ENCODE measurements at places on chromosomes 3 and 15.

GRCh38 chr15:41001524-41002214 is 48.4 kb downstream of the CHAC1 start:
- no peak for DNase-seq

DNA sequence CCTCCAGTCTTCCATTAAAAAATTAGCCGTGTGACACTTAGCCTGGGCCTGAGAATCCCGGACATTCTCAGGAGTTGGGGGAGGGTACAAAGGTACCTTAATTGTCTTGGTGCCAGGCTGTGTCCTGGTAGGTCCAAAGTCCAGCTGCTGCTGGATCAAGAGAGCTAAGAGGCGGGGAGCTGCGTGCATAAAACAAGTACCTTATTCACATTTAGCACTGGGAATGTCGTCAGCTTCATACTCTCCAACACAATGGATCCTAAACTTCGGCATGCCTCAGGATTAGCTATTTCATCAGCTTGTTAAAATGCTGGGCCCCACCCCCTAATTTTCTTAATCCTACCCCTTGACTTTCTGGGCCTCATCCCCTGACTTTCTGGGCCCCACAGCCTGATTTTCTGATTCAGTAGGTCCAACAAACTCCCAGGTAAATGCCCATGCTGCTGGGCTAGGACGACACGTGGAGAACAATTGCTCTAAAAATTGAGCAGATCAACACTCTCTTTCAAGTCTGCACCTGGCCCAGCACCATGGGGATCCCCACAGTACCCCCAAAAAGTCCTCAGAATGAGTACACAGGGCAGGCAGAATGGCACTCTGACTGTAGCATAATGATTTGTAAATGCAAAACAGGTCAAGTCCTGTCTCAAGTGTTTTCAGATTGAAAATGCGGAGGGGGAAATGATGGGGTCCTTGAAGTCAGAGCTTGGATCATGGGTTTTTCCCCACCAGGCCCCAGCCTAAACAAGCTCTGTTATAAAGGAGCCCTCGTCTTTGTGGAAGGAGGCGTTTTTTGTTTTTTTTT is 5.6 kb upstream of the AEN start:
- DNase-seq = no peak

DNA sequence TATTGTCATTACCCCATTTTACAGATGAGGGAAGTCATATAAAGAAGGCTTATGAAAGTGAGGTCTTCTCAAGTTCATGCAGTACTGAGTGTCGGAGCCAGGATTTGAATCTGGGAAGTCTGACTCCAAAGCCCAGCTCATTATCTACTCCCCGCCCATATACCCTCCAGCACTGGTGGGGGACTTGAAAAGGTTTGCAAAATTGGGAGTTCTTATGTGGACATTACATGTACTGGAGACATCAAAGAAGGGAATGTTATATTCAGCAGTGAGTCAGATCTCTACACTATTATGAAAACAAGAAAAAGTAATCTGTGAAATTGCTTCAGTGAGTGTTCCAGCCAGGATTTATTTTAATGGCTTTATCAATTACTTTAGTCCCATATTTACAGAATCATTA is 185.2 kb upstream of the CADPS start:
- DNase-seq = no peak

DNA sequence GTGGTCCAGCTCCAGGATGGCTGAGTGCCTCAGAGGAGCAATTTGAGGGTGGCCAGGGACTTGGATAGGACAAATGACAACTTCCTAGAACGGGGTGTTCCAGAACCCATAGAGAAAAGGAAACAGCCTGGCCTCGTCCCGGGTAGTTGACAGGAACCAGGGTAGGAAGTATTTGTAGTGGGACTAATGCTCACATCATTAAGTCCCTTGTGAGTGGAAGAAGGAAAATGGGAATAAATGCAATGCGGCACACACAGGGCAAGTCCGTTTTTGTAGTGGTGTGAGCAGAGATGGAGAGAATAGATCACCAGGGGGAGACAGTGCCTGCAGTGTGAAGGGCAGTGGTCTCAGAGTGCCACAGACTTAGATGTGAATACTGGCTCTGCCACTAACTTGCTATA is 19.6 kb downstream of the TIMP4 start:
- DNase-seq = peak; percentile 77

GRCh38 chr15:70324001-70324974 is 226.6 kb upstream of the TLE3 start:
- peak; percentile 97 for DNase-seq

- DNase-seq = no peak
Measured at GRCh38 chr3:128572644-128573105, 77.9 kb downstream of the RPN1 start.

GRCh38 chr3:197029511-197030167 is at the start of gene MELTF:
Gene MELTF (minus strand): TSS chr3:197029817. CDS start chr3:197029702, 115 bp downstream.
- DNase-seq = peak; percentile 52

- DNase-seq = no peak
Measured at GRCh38 chr15:90989040-90989768, 5.1 kb downstream of the PRC1 start.

- DNase-seq = no peak
Measured at GRCh38 chr3:65582012-65582717, 456.6 kb downstream of the MAGI1 start.

DNA sequence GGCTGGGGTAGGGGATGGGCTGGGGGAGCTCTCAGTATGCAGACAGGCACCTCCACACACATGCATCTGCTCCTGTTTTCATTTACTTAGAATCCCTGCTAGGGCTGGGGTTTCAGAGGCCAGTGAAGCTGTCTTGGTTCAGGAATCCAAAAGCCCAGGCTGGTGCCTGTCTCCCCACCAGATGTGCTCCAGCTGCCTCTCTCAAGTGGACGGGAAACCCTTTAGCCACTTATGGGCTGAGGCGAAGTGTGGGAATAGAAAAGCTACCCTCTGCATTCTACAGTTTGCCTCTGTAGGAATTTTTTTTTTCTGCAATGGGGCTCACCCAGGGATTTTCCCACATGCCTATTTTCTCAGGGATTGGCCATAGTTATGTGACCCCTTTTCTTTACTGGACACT is 72.5 kb downstream of the ATP2B2 start:
- DNase-seq = peak; percentile 47

DNA sequence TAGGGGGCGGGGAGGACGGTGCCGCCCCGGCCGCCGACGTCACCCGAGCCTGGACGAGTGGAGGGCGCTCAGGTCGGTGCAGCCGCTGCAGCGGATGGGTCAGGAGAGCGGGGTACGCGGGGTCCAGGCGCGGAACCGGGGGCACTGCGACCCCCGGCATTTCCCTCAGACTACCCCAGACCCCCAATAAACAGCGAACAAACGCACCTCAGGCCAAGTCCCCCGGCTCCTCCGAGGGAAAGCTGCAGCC is 78.9 kb downstream of the IQSEC1 start:
- no peak for DNase-seq

DNA sequence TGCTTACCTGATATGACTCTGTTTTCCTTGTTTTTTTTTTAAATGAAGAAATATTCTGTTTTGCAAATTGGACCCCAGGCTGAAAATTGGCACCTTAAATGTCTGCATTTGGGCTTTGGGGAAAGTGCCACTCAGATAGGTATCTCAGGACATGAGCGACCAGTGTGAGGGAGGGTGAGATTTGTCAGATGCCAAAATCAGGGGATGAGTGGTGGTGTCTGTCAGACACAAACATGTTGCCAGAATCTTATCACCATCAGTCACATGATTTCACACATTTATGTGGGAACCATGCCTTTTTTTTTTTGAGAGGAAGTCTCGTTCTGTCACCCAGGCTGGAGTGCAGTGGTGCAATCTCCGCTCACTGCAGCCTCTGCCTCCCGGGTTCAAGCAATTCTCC is 75.6 kb upstream of the OSBPL11 start:
- no peak for DNase-seq

- DNase-seq = no peak
Measured at GRCh38 chr3:180319461-180319860, 282.5 kb upstream of the TTC14 start.

DNA sequence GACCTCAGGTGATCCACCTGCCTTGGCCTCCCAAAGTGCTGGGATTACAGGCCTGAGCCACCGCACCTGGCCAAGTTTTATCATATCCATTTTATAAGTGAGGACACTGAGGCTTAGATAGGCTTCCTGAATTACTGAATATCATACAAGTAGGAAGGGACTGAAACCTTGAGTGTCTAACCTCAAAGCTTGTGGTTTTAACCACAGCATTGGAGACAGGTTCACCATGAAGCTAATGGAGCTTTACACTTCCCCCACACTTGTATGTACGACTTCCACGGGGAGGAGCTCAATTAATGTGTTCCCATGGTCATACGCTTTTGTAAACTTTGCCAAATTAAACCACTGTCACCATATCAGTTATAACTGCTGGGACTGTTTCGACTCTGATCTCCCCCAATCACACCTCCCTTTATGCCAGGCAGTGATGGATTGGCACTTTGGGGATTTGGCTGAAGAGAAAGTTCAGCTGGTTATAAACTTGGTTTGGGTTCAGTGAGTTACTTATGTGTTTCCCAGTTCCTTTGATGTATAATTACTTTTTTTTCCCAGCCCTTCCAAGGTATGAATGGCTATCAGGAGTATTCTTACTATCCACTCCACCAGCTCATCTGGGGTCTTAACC is 38.4 kb upstream of the MEIS2 start:
- no peak for DNase-seq

- no peak for DNase-seq
Measured at GRCh38 chr3:97121386-97121785, 307.0 kb downstream of the EPHA6 start.

- DNase-seq = no peak
Measured at GRCh38 chr15:91521548-91521947, 332.0 kb upstream of the SLCO3A1 start.

GRCh38 chr15:85707519-85708338 is 87.0 kb downstream of the KLHL25 start:
- DNase-seq = peak; percentile 73

DNA sequence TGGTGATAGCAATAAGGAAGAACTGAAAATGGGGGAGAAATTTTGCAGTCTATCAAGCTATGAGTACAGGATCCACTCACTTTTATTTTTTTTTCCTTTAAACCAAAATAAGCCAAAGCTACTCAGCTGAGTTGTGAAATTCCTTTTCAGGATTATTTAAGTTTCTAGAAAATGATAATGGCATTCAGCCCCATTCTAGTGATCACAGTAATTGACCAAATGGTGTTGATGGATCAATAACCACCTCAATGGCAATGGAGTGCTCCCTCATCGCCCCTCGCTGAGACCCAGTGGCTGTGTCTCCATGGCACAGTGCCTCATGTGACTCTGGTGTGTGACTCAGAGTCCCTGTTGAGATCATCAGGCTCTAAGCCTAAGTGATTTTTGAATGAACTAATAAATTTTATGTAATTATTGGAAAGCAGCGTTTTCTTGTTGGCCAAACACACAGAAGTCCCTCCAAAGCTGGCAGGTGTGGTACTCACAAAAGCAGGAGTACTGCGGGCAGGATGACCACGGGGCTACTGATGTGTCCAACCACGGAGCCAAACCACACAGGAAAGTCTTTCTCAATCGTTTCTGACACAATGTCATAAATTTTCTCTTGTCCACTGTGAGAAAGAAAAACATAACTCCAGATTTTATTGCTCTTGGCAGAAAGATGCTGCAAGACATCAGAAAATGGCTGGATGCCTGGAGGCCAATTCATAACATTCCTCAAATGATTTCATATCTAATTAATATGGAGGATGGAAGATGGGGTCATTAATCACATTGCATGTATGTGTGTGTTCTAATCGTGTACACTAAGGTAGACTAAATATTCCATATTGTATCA is 14.4 kb upstream of the STARD5 start:
- peak; percentile 64 for DNase-seq

DNA sequence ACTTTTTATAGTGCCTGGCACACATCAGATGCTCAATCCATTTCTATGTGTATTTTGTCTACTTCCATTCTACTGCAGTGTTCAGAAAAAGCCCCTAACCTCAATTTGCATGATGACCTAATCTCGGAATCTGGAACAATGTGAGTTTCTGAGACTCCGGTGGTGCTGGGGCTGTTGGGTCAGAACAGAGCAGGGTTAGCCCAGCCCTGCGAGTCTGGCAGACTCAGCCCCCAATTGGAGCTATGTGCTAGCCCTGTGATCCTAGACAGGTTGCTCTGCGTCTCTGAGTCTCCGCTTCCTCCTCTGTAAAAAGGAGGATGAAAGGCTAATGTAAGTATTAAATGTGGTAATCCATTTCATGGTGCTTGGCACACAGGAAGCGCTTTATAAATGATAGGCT is 95.0 kb upstream of the ICE2 start:
- no peak for DNase-seq

DNA sequence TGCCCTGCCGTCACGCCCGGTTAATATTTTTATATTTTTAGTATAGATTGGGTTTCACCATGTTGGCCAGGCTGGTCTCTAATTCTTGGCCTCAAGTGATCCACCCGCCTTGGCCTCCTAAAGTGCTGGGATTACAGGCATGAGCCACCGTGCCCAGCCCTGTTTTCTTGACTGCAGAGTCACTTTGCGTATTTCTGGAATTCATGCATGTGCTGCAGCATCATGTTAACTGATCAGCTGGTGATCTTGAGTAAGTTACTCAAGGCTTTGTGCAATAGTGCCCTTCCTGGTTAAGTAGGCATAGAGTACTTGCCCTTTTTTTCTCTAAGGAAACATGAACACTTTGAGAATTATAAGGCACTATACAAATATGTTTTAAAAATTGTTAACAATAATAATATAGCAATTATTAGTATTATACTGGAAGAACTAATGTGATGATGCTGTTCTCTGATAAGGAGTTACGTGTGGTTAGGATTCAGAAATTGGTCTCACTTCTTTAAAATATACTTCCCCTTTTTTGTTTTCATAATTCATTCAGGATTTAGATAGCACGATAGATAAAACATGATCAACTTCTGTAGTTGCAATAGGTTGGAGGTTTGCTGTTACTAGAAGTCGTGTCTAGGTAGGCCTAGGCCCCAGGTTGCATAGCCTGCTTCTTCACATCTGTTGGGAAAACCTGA is 33.6 kb downstream of the GPR171 start:
- no peak for DNase-seq

DNA sequence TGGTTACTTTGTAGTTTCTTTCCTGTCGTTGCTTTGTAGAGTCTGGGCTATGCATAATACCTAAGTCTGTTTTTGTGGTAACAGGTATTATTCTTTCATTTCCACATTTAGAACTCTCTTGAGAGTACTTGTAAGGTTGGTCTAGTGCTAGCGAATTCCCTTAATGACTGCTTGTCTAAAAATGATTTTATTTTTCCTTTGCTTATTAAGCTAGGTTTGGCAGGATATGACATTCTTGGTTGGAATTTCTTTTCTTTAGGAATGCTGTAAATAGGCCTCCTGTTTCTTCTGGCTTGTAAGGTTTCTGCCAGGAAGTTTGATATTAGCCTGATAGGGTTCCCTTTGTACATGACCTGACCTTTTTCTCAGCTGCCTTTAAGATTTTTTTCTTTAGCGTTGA is 70.1 kb upstream of the SGO1 start:
- DNase-seq = no peak

- no peak for DNase-seq
Measured at GRCh38 chr15:51718219-51718618, 19.2 kb downstream of the LYSMD2 start.

- no peak for DNase-seq
Measured at GRCh38 chr15:100100926-100101325, 240.8 kb downstream of the ADAMTS17 start.

- no peak for DNase-seq
Measured at GRCh38 chr3:129783470-129783869, 110.0 kb downstream of the TMCC1 start.

GRCh38 chr3:148604270-148605085 is 93.2 kb upstream of the AGTR1 start:
- no peak for DNase-seq

Measured in lung (tissue), 17 donors.